ENCODE measurements at places on chromosomes 3 and 15.
A peak's percentile ranks its signal among the peaks of the same experiment; 100 is the strongest.

DNA sequence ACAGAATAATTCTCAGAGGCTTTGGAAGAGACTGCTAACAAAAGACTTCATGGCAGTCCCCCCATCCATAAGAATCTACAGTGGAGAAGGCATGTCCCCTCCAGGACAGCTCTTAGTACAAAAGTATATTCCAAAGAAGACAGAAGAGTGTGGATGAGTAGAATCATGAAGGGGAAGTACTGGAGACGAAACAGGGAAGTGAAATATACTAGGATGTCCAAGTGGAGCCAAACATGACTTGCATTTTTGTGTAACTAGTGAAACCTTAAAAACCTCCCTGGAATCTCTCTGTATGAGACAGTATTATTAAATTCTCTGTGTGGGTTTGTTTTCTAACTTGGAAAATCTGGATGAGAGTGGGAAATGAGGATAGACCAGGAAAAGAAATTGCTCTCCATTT, 312.4 kb downstream of the RSL24D1 start:
- no peak overlapping the region for H3K4me3 ChIP-seq
- no peaks in the 10 kb centered on the region for H3K36me3 ChIP-seq
- H3K27ac ChIP-seq: no peak overlapping the region

DNA sequence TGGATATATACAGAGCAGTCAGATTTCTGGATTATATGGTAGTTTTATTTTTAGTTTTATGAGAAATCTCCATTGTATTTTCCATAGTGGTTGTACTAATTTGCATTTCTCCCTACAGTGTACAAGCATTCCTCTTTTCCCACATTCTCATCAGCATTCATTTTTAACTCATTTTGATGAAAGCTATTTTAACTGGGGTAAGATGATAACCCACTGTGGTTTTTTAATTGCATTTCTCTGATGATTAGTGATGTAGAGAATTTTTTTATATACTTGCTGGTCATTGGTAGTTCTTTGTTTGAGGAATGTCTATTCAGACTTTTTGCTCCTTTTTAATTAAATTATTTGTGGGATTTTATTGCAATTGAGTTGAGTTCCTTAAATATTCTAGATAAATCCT, 903.6 kb downstream of the DIPK2A start:
- no peak overlapping the region for H3K27ac ChIP-seq
- DNase-seq: no peak
- no peaks in the 10 kb centered on the region for H3K36me3 ChIP-seq
- H3K27me3 ChIP-seq: no peaks in the 10 kb centered on the region

DNA sequence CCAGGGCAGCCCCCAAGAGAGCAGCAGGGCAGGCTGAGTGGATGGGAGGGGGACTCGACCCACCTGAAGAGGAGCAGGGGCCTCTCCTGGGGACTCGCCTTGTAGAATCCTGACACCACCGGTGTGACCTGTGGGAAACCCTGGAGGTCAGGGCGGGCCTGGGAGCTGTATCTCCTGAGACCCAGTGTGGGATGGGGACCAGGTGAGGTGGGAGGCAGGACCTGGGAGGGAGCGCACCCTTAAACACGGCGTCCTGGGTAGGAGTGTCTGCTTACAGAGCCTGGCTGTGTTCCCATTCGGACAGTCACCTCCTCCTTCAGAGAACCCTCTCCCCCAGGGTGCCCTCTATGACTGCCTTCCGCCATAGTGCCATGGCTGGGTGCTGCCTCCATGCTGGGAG, 27.1 kb downstream of the C15orf39 start:
- no peak overlapping the region for H3K27ac ChIP-seq
- no peaks in the 10 kb centered on the region for H3K4me1 ChIP-seq
- DNase-seq: no peak
- no peak overlapping the region for H3K4me3 ChIP-seq
- peaks cover 61% of the 10 kb centered on the region for H3K27me3 ChIP-seq

DNA sequence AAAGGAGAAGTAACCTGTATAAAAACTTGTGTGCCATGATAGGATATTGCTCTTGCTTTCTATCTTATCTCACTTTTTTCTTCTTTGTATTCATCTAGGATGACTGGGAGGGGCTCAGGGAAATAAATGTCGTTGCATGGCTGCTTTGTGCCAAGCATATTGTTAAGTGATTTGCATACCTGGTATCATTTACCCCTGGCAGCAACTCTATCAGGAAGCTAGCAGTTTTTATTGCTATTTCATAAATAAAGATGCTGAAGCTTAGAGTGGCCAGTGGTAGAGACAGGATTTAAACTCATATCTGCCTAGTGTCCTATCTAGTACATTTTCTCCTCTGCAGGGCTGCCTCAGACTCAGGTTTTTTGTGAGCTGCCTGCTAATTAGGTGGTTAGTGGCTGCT, 253.3 kb downstream of the PTPRG start:
- H3K36me3 ChIP-seq: no peaks in the 10 kb centered on the region
- H3K4me3 ChIP-seq: no peak overlapping the region
- H3K27me3 ChIP-seq: no peaks in the 10 kb centered on the region

DNA sequence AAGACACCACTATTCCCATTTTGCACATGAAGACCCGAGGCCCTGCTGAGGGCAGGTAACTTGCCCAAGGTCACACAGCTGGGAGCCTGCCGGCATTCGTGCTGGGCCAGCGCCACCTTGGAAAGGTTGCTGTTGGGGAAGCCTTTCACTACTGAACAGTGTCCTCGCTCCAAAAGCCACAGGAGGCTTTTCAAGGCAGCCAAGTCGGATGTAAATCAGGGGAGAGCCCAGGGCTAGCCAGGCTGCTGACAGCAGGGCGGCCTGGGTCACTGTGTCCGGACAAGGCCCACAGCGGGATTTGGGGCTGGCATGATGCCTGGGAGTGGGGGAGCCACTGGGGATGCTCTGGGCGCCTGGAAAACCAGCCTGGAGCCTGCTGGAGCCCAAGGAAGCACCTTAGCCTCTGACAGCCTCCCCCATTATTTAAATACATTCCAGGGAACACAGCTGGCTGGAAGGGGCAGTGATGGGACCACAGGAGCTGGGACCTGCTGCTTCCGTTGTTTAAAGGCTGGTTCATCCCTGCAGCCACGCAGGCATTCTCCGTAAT, 10.5 kb downstream of the SLC6A6 start:
- H3K27ac ChIP-seq: peak overlapping the region; percentile 34
- no peaks in the 10 kb centered on the region for H3K27me3 ChIP-seq
- peaks cover 34% of the 10 kb centered on the region for H3K4me1 ChIP-seq
- no peak for DNase-seq

DNA sequence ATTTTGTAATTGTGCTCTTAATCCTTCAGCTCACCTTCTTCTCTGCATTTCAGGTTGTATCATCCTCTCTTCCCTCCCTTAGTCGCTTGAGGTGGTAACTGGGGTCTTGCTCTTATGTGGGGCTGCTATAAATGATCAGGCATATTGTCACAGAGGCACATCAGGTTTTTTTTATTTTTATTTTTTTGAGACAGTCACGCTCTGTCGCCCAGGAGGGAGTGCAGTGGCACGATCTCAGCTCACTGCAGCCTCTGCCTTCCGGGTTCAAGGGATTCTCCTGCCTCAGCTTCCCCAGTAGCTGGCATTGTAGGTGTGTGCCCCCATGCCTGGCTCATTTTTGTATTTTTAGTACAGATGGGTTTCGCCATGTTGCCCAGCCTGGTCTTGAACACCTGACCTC, 9.9 kb downstream of the CDV3 start:
- no peak overlapping the region for H3K4me3 ChIP-seq
- no peak overlapping the region for H3K27ac ChIP-seq
- H3K4me1 ChIP-seq: 0 out of 2 replicates have a peak, but pooled peaks cover 1% of the 10 kb centered on the region
- no peaks in the 10 kb centered on the region for H3K27me3 ChIP-seq
- DNase-seq: no peak

- H3K27me3 ChIP-seq: no peaks in the 10 kb centered on the region
- H3K4me1 ChIP-seq: no peaks in the 10 kb centered on the region
- no peak for DNase-seq
- no peak overlapping the region for H3K4me3 ChIP-seq
- H3K27ac ChIP-seq: no peak overlapping the region
Measured at GRCh38 chr3:79976466-79976865, 208.7 kb upstream of the ROBO1 start.

- peak overlapping the region; percentile 4 for H3K27ac ChIP-seq
- DNase-seq: peak; percentile 85
- H3K4me1 ChIP-seq: peaks cover 36% of the 10 kb centered on the region
- H3K27me3 ChIP-seq: no peaks in the 10 kb centered on the region
- peaks cover 55% of the 10 kb centered on the region for H3K36me3 ChIP-seq
Measured at GRCh38 chr15:63056829-63057228, 14.3 kb downstream of the TPM1 start.

- H3K36me3 ChIP-seq: no peaks in the 10 kb centered on the region
- H3K4me1 ChIP-seq: no peaks in the 10 kb centered on the region
- DNase-seq: peak; percentile 46
- no peak overlapping the region for H3K27ac ChIP-seq
- no peak overlapping the region for H3K4me3 ChIP-seq
- H3K27me3 ChIP-seq: peaks cover 1% of the 10 kb centered on the region
Measured at GRCh38 chr3:60384341-60384740, 866.9 kb downstream of the FHIT start.

DNA sequence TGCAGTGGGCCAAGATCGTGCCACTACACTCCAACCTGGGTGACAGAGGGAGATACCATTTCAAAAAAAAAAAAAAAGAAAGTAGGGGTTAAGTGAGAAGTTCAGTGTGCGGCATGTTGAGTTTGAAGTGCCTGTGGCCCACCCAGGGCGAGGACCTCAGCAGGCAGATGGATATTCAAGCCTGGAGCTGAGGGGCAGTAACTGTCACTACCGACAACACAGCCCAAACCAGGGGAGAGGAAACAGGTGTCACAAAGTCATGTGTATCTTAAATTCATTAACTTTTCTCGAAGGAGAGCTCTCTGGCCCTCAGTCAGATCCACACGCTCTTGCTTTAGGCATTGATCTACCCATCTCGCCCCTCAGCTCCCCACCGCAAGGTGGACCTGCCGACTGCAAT, 45.3 kb downstream of the FEM1B start:
- no peak for DNase-seq
- H3K27me3 ChIP-seq: no peaks in the 10 kb centered on the region
- no peak overlapping the region for H3K4me3 ChIP-seq
- H3K36me3 ChIP-seq: peaks cover 4% of the 10 kb centered on the region
- no peaks in the 10 kb centered on the region for H3K4me1 ChIP-seq

GRCh38 chr3:63231643-63232042, 46.5 kb upstream of the SYNPR start:
- DNase-seq: no peak
- no peaks in the 10 kb centered on the region for H3K4me1 ChIP-seq
- no peaks in the 10 kb centered on the region for H3K27me3 ChIP-seq
- no peak overlapping the region for H3K27ac ChIP-seq

GRCh38 chr3:98513736-98514135, 9.0 kb downstream of the CLDND1 start:
- H3K27ac ChIP-seq: no peak overlapping the region
- H3K4me3 ChIP-seq: no peak overlapping the region
- no peak for DNase-seq

GRCh38 chr3:38829404-38829803, 13.4 kb upstream of the SCN10A start:
- H3K36me3 ChIP-seq: no peaks in the 10 kb centered on the region
- H3K4me3 ChIP-seq: no peak overlapping the region
- peak; percentile 89 for DNase-seq
- H3K27ac ChIP-seq: peak overlapping the region; percentile 97

GRCh38 chr3:125394406-125394805, 19.3 kb upstream of the ZNF148 start:
- DNase-seq: no peak
- no peaks in the 10 kb centered on the region for H3K27me3 ChIP-seq
- no peaks in the 10 kb centered on the region for H3K36me3 ChIP-seq
- no peak overlapping the region for H3K4me3 ChIP-seq
- H3K27ac ChIP-seq: no peak overlapping the region

- no peaks in the 10 kb centered on the region for H3K27me3 ChIP-seq
- no peak for DNase-seq
- no peak overlapping the region for H3K27ac ChIP-seq
- H3K4me3 ChIP-seq: no peak overlapping the region
- no peaks in the 10 kb centered on the region for H3K4me1 ChIP-seq
Measured at GRCh38 chr15:88072598-88073390, 183.7 kb downstream of the NTRK3 start.

DNA sequence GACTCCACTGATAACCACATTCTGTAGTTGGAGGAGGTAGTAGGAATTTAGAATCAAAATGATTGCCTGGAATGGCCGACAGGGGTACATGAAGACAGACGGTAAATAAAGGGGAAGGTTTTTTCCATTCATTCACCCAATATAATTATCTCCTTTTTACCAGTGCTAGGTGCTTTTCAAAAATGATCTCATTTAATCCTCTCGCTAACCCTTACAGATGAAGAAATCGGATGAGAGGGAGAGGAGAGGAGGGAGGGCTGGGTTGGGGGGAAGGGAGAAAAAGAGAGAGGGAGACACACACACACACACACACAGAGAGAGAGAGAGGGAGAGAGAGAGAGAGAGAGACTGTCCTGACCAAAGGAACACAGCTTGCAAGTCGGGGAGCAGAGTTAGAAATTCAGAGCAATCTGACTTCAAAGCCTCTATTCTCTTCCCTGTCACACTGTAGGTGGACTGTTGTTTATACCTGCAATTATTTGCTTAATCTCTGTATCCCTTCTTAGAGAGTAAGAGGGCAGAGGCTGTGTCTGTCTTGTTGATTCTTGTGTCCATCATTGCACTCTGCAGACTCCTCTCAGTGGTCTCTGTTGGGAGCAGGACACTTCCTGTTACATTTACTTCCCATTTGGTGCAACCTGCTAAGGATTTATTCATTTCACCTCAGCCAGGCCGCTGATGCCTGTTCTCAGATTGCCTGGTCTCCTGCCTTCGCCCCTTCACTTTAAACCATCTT, 18.7 kb upstream of the PAQR9 start:
- DNase-seq: no peak
- H3K27ac ChIP-seq: no peak overlapping the region
- H3K4me3 ChIP-seq: no peak overlapping the region
- peaks cover 19% of the 10 kb centered on the region for H3K27me3 ChIP-seq

GRCh38 chr3:68485051-68485450, 447.3 kb downstream of the TAFA4 start:
- DNase-seq: no peak
- no peaks in the 10 kb centered on the region for H3K36me3 ChIP-seq
- H3K27me3 ChIP-seq: no peaks in the 10 kb centered on the region
- no peaks in the 10 kb centered on the region for H3K4me1 ChIP-seq

- no peaks in the 10 kb centered on the region for H3K36me3 ChIP-seq
- H3K4me1 ChIP-seq: no peaks in the 10 kb centered on the region
- H3K4me3 ChIP-seq: no peak overlapping the region
Measured at GRCh38 chr3:53597136-53597915, 102.9 kb downstream of the CACNA1D start.

- no peak for DNase-seq
- no peak overlapping the region for H3K27ac ChIP-seq
- H3K36me3 ChIP-seq: no peaks in the 10 kb centered on the region
Measured at GRCh38 chr15:92418864-92419263, 25.2 kb downstream of the ST8SIA2 start.

Data from IMR-90 (cell line).